Muscle of arm (tissue), 14 donors: ENCODE measurements at places on chromosomes 1 and 21. TPM values are rescaled to one million over a fixed set of nuclear protein-coding genes. Genes with fewer than 3 reads are reported as not detected.

Gene S100A2
- polyA plus RNA-seq = 1.1 TPM

Gene WDR3
- polyA plus RNA-seq = 16.9 TPM

Gene ZNF697
- polyA plus RNA-seq = 10.0 TPM

Gene PDC
- polyA plus RNA-seq = 0.89 TPM

Gene CFAP107
- polyA plus RNA-seq = not detected

Gene CATSPERE
- 0.51 TPM for polyA plus RNA-seq

Gene DHRS3
- polyA plus RNA-seq = 17.3 TPM

Gene NOL9
- 22.3 TPM for polyA plus RNA-seq

Gene THEM5
- not detected for polyA plus RNA-seq

DNA sequence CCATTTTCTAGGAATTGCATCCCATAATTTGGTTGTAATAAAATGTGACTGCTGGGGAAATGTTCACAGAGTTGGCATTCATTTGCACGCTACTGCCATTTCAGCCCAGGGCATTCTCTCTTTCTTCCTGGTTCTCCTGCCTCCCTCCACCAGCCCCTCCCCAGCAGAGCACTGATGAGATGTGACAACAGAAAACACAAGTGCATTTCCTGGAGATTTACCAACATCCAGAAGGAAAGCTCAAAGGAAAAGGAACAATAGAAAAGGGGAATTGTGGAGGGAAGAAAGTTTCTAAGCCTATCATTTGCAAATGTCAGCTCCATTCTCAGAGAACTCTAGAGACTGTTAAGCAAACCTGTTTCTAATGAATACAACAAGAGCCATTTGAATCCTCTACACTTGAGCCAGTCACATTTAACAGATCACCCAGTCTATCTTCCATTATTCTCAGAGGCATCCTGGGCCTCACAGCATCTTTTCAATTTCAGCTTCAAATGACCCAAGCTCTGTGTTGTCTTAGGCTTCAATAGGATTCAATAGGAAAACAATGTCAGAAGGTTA lies 395.6 kb upstream of the PBX1 start:
- no peak for DNase-seq

DNA sequence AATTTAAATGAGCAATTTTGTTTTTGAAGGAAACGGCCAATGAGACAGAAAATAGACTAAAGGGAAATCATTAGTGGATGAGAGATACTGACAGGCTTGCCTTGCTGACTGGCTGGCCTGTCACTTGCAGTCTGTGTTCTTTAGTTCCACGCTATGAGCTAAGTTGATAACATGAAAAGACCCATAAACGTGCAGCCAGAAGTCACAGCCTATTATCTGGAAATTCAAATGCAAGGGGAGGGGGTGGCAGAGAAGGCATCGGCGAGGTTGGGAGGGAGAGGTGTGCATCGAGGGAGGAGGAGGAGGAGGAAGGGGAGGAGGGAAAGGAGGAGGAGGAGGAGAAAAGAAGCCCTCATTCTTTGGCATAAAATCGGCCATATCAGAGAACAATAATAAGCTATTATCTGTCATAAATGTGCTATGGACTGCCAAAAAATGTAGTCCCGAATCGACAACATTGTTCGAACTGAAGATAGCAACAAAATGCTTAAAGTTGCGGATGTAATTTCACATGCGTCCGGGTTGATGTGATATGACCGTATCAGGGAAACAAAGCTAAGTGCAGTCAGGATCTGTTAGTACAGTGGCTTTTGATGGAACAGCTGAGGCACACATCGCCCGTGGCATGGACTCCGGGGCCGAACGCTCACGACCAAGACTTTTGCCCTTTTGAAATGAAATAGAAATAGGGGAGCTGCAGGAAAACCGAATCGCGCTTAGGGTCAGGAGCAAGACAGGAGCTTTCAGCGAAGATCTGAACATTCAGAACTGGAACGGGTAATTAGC lies 11.6 kb upstream of the BARHL2 start:
- no peak for DNase-seq

DNA sequence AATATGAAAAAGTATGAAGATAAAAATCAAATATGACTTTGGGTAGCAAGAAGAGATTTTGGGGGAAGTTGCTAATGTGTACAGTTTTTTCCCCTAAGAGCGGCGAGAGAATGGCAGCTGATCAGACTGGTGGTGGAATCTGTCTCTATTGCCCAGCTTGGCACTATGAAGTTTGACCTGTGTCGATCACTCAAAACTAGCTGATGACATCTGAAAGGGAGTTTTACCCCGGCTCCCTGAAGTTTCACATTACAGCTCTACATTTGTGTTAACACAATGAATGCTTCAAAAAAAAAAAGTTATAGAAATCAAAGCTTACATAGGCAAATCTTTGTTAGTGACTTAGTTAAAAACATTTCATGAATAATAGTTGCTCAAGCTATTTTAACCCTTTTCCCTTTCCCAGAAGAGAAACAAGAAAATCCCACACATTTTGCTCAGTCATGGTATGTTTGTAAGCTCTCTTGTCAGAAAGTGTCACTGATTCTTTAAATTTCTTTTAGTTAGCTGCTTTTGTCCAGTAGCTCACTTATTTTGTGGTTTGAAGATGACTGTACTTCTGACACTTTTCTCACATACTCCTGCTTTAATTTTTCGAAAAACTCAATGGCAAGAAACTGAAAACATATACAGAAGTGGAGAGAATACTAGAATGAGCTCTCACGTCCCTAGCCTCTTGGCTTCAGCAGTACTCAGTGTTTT lies 41.3 kb downstream of the DYRK1A start:
- DNase-seq = no peak

DNA sequence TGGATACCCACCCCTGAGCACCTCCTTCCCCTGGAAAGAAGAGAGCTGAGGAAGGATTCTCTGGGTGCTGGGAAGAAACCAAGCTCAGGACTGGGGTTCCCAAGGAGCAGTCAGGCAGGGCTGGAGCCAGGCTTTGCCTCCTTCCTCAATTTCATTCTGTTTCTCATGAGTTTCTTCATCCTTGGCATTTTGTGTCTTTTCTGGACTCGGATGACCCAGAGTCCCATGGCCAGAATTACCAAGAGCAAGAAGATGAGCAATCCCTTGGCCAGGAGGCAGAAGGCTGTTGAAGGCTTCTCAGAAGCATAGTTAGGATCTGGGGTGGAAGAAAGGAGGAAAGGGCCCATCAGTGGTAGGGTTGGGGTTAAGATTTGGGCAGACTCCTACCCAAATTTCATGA lies 2.5 kb downstream of the SLAMF9 start:
- no peak for DNase-seq

- peak; percentile 35 for DNase-seq
Measured at GRCh38 chr1:113758631-113759332, 504 bp downstream of the PHTF1 start.

- DNase-seq = no peak
Measured at GRCh38 chr1:229127301-229127700, 143.6 kb upstream of the RAB4A start.

- DNase-seq = peak; percentile 16
Measured at GRCh38 chr1:68293122-68293521, 60.8 kb upstream of the WLS start.

GRCh38 chr1:152026895-152027294 lies 9.9 kb downstream of the S100A11 start:
- DNase-seq = no peak

DNA sequence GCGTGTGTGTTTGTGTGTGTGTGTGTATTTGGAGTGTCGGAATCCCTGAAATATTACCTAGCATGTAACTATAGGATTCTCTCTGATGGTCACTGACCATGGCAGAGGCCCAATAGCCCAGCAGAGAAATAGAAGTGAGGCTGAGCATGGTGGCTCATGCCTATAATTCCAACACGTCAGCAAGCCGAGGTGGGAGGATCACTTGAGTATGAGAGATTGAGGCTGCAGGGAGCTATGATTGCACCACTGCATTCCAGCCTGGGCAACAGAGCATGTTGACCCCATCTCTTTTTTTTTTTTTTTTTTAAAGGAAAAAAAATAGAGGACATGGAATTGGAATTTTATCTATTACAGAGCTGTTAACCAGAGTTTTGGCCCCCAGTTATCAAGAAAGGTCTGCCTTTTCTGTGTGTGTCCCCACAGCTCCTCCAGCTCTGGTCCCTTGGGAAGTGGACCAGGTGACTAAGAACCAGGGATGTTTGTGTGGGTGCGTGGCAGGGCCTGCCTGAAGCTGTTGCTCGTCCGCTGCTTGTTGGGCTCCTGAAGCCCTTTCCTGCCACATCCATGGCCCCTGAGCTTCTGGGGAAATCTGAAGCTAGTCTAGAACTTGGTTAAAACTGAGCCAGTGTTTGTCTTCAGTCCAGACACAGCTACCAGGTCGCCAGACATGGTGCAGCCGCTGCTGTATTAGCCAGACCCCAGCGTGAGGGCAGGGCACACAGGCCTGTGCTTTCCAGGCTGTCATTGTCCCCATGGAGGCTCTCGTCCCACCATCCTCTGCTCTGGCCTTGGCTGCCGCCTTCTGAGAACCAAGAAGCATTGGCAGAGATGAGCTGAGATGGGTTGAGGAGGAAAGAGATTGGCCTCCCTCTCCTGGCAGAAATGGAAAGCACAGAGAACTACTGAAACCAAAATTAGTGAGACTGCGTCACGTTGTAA lies 25.5 kb downstream of the CAPN9 start:
- peak; percentile 64 for DNase-seq

DNA sequence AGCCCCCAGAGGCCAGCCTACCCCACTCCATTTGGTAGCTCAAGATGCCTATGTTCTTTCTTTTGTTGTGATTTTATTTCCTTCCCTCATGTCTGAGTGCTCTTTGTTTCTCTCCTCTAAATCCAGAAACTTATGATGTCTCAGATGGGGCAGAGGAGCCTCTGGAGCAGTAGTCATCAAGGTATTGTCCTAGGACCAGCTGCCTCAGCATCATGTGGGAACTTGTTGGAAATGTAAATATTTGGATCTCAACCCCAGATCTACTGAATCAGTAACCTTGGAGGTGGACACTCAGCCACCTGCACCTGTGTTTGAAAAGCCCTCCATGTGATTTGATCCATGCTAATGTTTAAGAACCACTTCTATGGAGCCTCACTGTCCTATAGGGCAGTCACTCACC lies 593.1 kb upstream of the PLXNA2 start:
- DNase-seq = no peak

DNA sequence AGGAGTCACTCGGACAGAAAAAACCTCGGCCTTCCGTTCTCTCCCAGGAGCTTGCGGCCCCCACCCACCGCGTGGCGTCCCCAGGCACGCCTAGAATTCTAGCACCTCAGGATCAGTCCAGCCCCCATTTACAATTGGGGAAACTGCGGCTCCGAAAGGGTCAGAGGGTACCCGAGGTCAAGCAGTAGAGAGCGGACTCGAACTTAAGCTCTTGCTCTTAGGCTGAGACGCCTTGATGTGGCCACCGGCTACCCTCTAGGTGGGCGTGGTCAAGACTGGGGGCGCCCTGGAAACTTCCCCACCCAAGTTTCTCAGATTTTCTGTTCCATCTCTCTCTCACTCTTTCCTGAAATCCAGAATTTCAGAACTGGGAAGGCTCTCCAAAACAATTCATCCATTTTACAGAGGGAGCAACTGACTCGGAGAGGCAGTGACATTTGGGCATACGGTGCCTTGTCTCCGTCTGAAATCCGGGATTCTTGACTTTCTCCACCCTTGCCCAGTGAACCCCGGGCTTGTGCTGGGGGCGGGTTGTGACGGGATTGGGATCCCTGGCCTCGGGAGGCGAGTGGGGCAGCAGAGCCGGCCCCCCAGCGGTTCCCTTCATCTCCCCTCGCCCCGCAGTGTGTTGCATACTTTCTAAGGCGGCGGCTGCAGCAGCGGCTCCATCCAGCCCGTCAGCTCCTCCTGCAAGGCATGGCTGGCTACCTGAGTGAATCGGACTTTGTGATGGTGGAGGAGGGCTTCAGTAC lies 777 bp downstream of the AZIN2 start:
- DNase-seq = no peak

- DNase-seq = no peak
Measured at GRCh38 chr1:185495007-185495406, 178.0 kb upstream of the IVNS1ABP start.

DNA sequence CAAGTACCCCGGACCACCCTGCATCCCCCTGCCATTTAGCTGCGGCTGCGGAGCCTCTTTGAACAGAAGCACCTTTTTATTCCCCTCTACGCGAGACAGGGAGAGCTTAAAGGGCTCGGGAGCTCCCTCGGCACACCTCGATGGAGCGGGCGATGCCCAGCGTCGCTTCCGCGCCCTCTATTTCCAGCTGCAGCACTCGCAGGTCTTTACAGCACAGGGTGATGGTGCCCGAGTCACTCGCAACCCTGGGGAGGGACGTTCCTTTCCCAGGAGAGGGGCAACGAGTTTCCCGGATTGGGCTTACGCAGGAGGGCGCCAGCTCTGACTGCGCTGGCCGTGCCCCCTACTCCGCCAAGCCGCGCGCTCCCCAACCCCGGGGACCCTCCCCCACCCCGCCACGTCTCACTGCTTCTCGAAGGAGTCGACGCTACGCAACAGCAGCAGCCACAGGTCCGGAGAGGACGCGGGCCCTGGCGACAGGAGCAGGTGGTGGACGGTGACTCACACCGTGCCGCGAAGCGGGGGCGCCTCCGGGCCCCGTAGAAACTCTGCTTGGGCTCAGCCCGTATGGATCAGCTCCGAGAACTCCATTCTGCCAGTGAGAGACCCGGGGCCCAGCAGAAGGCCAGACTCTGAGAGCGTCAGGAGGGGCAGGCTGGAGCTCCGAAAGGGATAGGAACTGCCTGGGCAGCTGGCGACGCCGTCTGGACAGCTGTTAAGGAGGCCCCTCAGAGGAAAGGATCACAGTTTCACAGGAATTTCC lies 5.8 kb upstream of the FAM167B start:
- DNase-seq = peak; percentile 72

- DNase-seq = no peak
Measured at GRCh38 chr1:93671099-93671621, 10.5 kb downstream of the BCAR3 start.

- no peak for DNase-seq
Measured at GRCh38 chr1:2224631-2225428, 3.3 kb upstream of the SKI start.

- no peak for DNase-seq
Measured at GRCh38 chr21:14716761-14717396, 170.8 kb upstream of the SAMSN1 start.

GRCh38 chr1:181765451-181766026 lies 282.2 kb downstream of the CACNA1E start:
- DNase-seq = no peak

GRCh38 chr21:42465008-42465802 lies 30.8 kb downstream of the RSPH1 start:
- no peak for DNase-seq

DNA sequence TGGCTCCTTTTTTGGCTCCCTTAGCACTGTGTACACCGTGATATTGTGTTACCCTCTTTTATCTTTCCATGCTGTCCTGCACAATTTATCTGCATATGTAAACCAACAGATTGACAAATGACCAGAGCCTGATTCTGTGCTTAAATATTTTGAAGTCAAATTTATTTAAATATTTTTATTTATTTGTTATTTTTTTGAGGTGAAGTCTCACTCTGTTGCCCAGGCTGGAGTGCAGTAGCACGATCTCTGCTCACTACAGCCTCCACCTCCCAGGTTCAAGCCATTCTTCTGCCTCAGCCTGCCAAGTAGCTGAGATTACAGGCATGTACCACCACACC lies 12.8 kb downstream of the PMF1 start:
- DNase-seq = no peak

GRCh38 chr1:34806396-34806795 lies 13.6 kb downstream of the GJA4 start:
- DNase-seq = no peak

- DNase-seq = no peak
Measured at GRCh38 chr1:31772669-31773248, 8.6 kb upstream of the ADGRB2 start.
